Muscle of leg (tissue), 16 donors: ENCODE measurements at places on chromosomes 6 and 20. TPM values are rescaled to one million over a fixed set of nuclear protein-coding genes. Genes with fewer than 3 reads are reported as not detected.

The ZBTB12 gene
- 12.4 TPM for polyA plus RNA-seq

The MPIG6B gene
- polyA plus RNA-seq: 0.72 TPM

The GPX5 gene
- not detected for polyA plus RNA-seq

The TEAD3 gene
- 76.6 TPM for polyA plus RNA-seq

The DSN1 gene
- polyA plus RNA-seq: 11.7 TPM

The CTCFL gene
- 0.07 TPM for polyA plus RNA-seq

The ZNF311 gene
- 2.7 TPM for polyA plus RNA-seq
